Small intestine (tissue), 16 donors: ENCODE measurements at places on chromosomes 16 and 17. TPM values are rescaled to one million over a fixed set of nuclear protein-coding genes. Genes with fewer than 3 reads are reported as not detected.

The FADS6 gene
- 2.5 TPM for polyA plus RNA-seq

DNA sequence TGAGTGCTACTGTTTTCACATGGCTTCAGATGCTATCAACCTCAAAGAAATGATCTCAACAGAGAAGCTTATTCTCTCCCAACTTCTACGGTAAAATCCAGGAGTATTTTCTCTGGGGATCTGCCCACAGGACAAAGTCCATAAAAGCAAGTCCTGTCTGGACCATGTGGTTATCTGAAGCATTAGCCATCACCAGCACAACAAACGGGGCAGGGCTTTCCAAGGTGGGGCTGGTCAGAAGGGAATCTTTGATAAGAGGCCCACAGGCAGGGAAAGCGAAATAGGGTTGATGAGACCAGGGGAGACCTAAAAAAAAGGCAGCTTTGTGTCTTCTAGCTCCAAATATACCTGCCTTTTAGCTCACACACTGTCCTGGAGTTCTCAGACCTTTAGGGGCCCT lies 38.7 kb upstream of the CACNG3 start:
- H3K36me3 ChIP-seq, result no peaks in the 10 kb centered on the region
- no peak overlapping the region for H3K27ac ChIP-seq
- no peaks in the 10 kb centered on the region for H3K27me3 ChIP-seq
- H3K4me3 ChIP-seq, result no peak overlapping the region
- DNase-seq, result no peak
- no peaks in the 10 kb centered on the region for H3K4me1 ChIP-seq

GRCh38 chr16:72785886-72786285 lies 262.0 kb downstream of the ZFHX3 start:
- H3K36me3 ChIP-seq, result no peaks in the 10 kb centered on the region
- H3K27ac ChIP-seq, result no peak overlapping the region
- peaks cover 4% of the 10 kb centered on the region for H3K4me1 ChIP-seq
- H3K27me3 ChIP-seq, result no peaks in the 10 kb centered on the region
- H3K4me3 ChIP-seq, result no peak overlapping the region
- DNase-seq, result no peak

The OTOA gene
- 0.27 TPM for polyA plus RNA-seq

The SPNS2 gene
- 37.3 TPM for polyA plus RNA-seq

DNA sequence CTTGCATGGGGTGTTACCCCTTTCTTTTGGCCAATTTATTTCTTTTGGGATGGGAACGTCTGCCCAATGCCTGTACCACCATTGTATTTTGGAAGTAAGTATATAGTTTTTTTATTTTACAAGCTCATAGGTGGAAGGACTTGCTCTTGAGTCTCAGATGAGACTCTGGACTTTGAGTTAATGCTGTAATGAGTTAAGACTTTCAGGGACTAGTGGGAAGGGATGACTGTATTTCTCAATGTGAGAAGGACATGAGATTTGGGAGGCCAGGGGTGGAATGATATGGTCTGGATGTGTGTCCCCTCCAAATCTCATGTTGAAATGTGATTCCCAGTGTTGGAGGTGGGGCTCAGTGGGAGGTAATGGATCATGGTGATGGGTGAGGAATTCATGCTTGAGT lies 49.1 kb downstream of the HNF1B start:
- DNase-seq, result peak; percentile 72
- H3K4me1 ChIP-seq, result peaks cover 5% of the 10 kb centered on the region
- no peak overlapping the region for H3K4me3 ChIP-seq
- no peaks in the 10 kb centered on the region for H3K36me3 ChIP-seq

DNA sequence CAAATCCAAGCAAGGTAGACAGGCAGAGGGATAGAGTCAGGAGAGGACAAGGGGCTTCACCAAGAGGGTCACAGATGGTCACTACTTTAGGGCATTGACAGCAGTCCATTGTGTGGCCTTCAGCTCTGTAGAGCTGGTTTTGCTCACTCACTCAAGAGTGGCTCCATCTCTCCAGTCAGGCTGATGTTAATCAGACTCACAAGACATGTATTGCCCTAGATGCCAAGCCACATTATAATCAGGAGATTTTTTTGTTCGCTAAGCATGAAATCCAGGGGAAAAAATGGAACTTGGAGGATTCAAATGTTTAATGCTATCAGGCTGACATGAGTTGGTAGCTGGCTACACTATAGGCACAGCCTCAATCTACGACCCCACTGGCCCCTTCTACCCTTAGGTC lies 32.5 kb downstream of the CD300LF start:
- no peak overlapping the region for H3K27ac ChIP-seq
- DNase-seq, result no peak
- H3K27me3 ChIP-seq, result peaks cover 2% of the 10 kb centered on the region
- H3K4me3 ChIP-seq, result no peak overlapping the region
- no peaks in the 10 kb centered on the region for H3K4me1 ChIP-seq
- H3K36me3 ChIP-seq, result no peaks in the 10 kb centered on the region

- no peaks in the 10 kb centered on the region for H3K4me1 ChIP-seq
- H3K4me3 ChIP-seq, result no peak overlapping the region
- H3K27me3 ChIP-seq, result peaks cover 38% of the 10 kb centered on the region
- no peaks in the 10 kb centered on the region for H3K36me3 ChIP-seq
- no peak for DNase-seq
Observed at GRCh38 chr17:34582185-34582900, 3.0 kb downstream of the TMEM132E start.

The CHST6 gene
- polyA plus RNA-seq, result 1.0 TPM

- no peak overlapping the region for H3K27ac ChIP-seq
- H3K27me3 ChIP-seq, result no peaks in the 10 kb centered on the region
- no peak overlapping the region for H3K4me3 ChIP-seq
- peaks cover 5% of the 10 kb centered on the region for H3K4me1 ChIP-seq
- H3K36me3 ChIP-seq, result peaks cover 40% of the 10 kb centered on the region
Observed at GRCh38 chr17:63430223-63430622, 15.9 kb downstream of the CYB561 start.

The ODAD4 gene
- polyA plus RNA-seq, result 0.28 TPM

The SPATA22 gene
- not detected for polyA plus RNA-seq

The ATP6V0A1 gene
- polyA plus RNA-seq, result 125 TPM

DNA sequence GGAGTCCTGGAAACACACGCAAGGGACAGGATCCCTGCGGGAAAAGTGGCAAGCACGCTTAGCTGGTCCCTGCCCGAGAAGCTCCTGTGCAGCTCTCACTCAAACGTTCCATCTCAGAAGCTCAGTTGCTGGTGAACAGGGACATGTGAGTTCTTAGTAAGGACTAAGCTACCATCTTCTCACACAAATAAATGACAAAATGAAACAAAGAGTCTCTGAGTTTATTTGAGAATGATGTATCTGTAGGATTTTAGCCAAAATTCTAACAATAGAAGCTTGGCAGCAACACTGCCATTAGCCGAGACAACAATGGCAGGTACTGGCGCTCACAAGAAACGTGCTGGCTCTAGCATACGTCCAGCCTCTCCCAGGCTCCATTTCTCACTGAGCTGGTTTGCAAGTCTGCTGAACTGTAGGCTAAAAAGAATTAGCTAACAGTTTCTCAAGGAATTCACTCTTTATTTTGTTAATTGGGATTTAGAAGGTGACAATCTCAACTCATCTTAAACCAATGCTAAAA lies 90.2 kb downstream of the VPS53 start:
- H3K27ac ChIP-seq, result no peak overlapping the region
- H3K4me1 ChIP-seq, result no peaks in the 10 kb centered on the region
- no peak for DNase-seq
- peaks cover 3% of the 10 kb centered on the region for H3K36me3 ChIP-seq

DNA sequence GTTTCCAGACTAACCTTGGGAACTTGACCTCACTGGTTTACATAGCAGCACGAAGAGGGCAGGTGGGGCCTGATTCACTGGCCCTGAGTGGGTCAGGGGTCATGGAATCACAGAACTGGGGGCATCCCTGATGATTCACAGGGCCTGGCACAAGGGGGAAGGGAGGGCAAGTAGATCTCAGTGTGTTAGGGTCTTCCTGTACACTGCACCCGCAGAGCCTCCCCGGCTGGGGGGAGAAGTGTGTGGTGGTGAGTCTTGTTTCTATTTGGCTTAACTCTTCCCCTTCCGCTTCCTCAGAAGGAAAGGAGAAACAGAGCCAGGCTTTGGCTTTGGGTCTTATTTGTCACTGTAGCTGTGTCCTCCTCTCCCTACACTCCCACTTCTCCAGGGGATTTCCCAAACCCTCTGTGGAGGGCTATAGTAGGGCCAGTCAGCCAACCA lies 3.7 kb downstream of the STARD3 start:
- no peaks in the 10 kb centered on the region for H3K27me3 ChIP-seq
- no peak overlapping the region for H3K4me3 ChIP-seq
- H3K4me1 ChIP-seq, result peaks cover 7% of the 10 kb centered on the region
- no peak overlapping the region for H3K27ac ChIP-seq

DNA sequence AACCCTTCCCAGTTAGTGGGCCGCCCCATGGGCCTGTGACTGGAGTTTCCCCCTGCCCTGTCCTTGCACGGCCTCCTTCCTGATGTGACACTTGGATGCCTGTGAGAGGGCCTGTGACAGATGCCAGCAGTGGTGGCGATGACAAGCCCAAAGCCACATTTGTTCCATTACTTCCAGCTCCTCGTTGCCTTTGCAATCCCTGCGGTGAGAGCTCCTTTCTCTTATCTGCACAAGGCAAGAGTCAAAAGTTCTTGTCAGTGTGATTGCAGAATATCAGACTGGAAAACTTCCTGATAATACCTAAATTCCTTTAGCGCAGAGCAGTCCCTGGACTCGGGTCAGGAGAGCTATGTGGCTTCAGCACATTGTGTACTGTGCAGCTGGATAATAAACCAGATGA lies 54.4 kb upstream of the ARHGAP44 start:
- peak; percentile 58 for DNase-seq
- H3K27ac ChIP-seq, result peak overlapping the region; percentile 37
- H3K4me1 ChIP-seq, result peaks cover 37% of the 10 kb centered on the region
- no peaks in the 10 kb centered on the region for H3K27me3 ChIP-seq
